ENCODE measurements at places on chromosomes 12 and 14. TPM values are rescaled to one million over a fixed set of nuclear protein-coding genes. Genes with fewer than 3 reads are reported as not detected.

The FGF23 gene
- total RNA-seq, result not detected

The NGB gene
- not detected for total RNA-seq

The C1QL4 gene
- 0.17 TPM for total RNA-seq

The CLEC4C gene
- total RNA-seq, result not detected

The ATL1 gene
- total RNA-seq, result 16.2 TPM

Measured in fibroblast of lung (primary cell).